ENCODE measurements at places on chromosomes 7 and 10.

DNA sequence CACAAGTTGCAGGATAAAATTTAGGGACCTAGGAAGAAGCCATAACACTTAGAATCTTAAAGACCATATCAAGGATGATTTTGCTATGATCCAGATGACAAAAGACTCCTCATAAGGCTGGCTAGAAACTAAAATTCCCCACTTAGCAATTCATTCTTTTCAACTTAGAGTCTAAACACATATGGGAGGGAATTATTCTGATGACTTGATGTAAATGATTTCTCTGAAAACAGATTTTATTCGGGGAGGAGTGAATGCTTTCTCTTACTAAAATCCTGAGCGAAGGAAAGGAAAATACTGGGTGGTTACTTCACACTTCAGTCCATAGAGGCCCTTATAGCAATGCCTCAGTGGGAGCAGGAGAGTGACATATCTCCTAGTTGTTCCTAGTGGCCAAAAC lies 138.7 kb upstream of the SORCS1 start:
- no peak for DNase-seq

DNA sequence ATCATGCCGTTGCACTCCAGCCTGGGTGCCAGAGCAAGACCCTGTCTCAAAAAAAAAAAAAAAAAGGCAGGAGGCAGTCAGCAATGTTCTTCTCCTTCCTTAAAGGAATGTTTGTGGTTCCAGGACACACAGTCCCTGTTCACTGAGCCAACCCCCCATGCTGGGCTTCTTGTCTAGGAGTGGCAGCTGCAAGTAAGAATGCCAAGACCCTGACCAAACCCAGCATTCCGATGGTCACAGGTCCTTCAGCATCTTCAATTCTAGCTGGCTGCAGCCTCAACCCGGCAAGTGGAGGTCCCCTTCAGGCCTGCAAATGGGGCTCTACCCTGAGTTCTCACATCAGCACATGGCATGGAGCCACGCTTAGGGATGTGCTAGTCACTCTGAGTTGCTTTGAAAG lies 38.2 kb upstream of the CUX1 start:
- DNase-seq: no peak

GRCh38 chr7:1083729-1084657 lies 3.9 kb upstream of the GPER1 start:
- no peak for DNase-seq

DNA sequence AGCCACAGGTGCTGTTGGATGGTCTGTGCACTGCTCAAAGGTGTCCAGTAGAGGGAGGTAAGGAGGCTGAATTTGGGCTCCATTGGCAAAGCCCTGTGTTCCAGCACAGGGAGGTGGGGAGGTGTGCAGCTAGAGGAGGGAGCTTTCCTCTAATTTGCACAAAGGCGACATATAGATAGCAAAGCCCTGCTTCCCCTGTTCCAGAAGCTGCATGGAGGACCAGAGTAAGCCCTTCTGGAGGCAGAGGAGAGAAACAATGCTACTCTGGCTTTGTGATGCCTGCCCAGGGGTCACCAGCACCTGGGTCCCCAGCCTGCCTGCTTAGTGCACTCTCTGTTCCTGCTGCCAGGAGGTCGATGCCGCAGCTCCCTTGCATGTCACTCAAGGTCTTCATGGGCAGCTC lies 3.4 kb upstream of the ARHGAP22 start:
- DNase-seq: peak; percentile 79

DNA sequence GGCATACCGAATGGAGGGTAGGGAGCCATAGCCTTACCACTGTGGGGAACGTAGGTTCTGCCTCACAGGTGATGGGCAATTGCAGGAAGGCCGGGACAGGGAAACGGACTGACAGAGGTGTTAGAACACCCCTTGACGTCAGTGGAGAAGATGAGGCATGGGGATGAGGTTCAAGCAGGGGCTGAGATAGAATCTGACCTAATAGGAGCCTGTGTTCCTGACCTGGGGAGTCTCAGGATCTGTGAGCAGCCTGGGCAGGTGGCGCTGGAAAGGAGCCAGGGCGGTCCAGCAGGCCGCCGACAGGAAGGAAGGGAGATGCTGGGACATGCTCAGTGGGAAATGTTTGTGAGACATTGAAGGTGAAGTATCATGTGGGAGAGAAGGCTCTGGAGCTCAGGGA lies 109.4 kb downstream of the WDFY4 start:
- DNase-seq: no peak

DNA sequence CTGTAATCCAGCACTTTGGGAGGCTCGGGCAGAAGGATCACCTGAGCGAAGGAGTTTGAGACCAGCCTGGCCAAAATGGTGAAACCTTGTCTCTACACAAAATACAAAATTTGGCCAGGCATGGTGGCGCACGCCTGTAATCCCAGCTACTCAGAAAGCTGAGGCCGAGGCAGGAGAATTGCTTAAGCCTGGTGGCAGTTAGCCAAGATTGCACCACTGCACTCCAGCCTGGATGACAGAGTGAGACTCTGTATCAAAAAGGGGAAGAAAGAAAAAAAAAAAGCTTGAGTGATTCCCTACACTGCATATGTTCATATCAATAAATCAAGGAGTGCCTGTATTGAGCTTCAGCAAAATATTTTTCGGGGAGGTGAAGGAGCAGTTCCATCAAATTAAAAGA lies 45.8 kb upstream of the SRRM3 start:
- no peak for DNase-seq

GRCh38 chr7:83613232-83613631 lies 35.7 kb downstream of the SEMA3E start:
- no peak for DNase-seq

DNA sequence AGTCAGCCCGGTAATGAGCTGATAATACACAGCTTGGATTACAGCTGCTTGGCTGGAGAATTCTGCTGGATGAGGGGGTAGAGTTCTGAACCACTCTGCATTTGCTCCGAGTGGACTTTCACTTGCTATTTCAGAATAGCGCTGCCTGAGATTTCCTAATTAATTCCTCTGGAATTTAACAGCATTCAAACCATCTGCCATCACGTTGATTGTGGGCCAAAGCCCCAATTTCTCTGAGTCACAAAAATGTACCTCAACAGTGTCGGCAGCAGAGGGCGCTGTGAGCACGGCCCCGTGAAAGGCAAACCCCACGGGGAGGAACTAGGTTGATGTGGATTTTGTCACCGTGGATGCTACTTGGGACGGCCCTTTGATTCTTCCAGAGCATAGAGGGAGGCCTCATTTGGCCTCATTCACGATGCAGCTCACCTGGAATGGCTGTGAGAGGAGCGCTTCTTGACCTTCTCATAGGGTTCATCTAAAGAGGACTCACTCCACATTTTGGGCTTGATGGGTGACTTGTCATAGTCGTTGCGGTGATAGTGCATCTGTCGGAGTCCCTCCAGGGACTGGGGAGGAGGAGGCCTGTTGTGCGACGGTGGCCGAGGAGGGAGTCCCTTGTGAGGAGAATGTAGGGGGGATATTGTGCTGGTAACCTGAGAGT lies 73.3 kb downstream of the PRPF18 start:
- peak; percentile 82 for DNase-seq

GRCh38 chr7:38858259-38858884 lies 50.6 kb downstream of the VPS41 start:
- no peak for DNase-seq

- peak; percentile 73 for DNase-seq
Measured at GRCh38 chr7:47968847-47969774, 10.3 kb downstream of the HUS1 start.

DNA sequence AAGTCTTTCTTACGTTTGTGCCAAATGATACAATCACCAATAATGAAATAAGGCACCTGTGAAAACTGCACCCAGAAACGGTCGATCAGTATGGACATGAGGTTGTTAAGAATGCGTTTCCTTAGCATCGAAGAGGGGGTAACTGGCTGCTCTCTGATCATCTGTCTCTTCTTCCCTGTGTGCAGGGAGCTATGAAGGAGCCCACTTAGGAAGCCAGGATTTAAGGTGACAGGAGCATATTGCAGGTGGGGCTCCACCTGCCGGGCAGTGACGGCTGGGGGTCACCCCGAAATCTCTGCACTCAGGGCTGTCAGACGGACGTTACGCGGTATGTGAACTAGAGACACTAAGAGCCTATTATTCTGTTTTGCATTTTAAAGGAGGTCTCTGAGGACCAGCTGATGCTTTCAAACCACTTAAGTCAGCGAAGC lies 64.5 kb downstream of the CARD11 start:
- peak; percentile 58 for DNase-seq

DNA sequence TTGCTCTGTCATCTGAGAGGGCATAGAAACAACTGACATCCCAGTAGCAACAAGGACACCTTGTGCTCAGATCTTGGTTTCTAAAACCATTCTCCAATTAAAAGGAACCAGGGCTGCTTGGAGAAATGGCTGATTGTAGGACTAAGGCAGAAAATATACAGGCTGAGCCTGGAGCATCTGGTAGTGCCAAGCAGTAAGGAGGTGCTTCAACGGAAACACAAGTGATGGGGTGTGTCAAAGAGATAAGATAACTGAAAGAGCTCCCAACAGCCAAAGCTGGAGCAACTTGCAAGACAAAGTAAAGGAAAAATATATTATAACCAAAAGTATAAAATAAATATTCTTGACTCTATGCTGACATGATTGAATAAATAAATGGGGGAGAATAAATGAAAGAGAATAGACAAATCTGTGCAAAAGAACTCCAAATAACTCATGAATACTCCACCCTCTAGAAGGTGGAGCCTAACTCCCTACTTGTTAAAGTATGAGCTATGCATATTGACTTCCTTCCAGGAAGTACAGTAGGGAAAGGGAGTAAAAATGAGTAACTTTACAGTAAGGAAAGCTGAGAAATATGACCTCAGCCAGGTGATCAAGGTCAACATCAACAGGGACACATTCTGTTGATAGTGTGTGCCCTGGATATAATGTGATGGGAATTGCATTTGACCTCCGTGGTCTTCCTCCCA lies 162.4 kb downstream of the NOC3L start:
- no peak for DNase-seq

DNA sequence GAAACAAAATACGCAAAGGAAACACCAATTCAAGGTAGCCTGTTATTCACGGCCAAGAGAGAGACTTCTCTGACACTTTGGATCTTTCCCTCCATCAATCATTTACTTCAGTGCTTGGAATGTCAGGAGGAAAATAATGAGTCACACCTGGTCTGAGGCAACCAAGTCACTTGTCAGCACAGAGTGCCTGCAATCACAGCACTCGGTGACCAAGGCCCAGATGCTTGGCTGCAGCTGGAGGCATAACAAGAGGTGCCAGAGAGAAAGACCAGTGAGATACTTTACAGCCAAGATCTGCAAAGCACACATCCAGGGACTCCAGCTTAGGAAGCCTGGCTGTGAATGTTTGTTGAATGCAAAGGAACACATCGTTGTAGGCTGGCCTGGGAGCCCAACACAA lies 33.9 kb downstream of the ASB13 start:
- DNase-seq: no peak
